ENCODE measurements at places on chromosomes 1 and 21.
A peak's percentile ranks its signal among the peaks of the same experiment; 100 is the strongest.

GRCh38 chr1:89808441-89809117 is 12.3 kb upstream of the LRRC8D start:
- no peak for DNase-seq

DNA sequence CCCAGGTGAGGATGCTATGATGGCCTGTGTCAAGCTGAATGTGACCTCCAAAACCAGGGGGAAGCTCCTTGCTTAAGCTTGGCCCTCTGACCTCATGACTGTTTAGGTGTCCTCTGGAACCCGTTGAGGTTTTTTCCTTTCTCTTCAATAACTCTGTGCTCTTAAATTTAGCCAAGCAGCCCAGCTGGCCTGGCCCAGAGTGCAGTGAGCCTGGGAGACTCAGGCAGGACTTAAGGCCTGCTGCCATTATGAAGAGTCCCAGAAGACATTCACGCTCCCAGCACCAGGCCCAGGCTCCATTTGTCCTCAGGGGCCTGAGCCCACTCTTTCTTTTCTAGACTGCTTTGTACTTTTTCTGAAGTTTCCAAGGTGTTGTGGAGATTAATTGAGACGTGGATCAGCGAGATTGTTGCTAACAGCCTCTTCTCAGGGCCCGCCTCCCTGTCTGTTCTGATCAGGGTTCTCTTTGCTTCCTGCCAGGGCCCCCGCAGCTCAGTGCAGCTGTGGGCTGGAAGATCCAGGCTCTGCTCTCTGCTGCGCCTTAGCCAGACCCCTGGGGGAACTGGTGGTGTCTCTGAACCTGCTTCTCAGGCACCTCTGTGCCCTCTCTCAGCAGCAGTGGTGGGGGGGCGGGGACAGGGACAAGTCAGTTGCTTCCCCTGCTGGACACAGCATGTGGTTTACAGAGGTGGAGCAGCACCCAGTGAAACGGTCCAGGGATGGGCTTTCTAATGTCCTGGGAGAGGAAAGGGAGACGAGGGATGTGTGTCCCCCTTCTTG is 124.2 kb downstream of the GRIK3 start:
- DNase-seq: peak; percentile 21

DNA sequence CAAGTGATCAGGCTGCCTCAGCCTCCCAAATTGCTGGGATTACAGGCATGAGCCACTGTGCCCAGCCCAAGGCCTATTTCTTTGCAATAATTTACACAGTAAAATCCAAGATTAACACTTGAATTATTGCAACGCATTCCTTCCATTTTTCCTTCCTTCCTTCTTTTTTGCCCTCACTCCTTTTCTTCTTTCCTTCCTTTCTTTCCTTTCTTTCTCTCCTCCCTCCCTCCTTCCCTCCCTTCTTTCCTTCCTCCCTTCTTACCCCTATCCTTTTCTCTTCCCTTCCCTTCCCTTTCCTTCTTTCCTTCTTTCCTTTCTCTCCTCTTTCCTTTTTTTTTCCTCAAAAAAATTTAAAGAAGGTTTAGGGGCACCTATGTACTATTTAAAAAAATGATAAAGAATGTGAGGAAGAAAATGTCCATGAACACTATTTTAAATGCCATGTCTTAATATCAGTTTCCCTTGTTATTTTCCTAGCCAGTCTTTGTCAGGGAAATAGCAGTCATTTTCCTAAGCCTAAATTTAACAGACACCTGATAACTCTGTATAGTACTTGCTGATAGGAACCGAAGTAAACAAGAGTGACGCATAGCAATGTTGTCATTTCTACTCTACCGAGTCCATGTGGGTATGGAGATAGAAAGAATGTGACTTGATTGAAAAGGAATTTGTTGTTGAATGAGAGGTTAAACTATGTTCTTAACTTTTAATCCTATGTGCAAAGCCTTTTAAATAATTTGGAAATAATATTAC is 79.8 kb upstream of the HMCN1 start:
- no peak for DNase-seq

GRCh38 chr1:94743862-94744261 is 76.3 kb upstream of the SLC44A3 start:
- DNase-seq: no peak

DNA sequence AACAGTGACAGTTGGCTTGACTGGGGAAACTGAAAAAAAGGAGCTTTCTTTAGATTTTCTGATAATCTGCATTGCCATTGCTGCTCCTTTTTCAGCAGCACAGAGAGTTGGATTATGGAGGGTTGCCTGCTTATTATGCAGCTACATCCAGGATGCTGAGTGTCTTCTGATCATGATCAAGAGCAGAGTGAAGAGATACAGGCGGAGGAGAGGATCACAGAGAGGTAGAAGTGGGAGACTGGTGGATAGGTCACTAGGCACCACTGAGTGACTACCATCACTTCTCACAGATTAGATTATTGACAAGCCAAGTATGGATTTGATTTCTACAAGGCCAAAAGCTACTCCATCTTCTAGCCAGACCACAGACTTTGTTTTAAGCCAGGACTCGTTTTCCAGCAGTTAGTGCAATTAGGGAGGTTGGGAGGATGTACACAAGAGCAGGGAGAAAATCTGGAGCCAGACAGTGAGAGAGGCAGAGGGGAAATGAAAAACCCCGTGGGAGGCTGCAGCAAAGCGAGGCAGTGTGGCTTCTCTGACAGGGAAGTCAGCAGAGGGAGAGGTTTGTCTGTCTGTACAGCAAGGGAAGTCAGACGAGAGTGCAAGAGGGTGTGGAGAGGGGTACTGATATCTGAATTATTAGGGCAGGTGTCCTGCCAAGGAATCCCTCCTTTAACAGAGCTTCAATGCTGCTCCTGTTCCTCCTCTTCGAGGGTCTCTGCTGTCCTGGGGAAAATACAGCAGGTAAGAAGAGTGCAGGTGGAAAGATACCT is at the start of gene CD1E:
Gene CD1E, plus strand, starts transcription at position 592 of the 773 bp plus-strand sequence. Its CDS starts 95 bp downstream, at position 687.
- DNase-seq: no peak

DNA sequence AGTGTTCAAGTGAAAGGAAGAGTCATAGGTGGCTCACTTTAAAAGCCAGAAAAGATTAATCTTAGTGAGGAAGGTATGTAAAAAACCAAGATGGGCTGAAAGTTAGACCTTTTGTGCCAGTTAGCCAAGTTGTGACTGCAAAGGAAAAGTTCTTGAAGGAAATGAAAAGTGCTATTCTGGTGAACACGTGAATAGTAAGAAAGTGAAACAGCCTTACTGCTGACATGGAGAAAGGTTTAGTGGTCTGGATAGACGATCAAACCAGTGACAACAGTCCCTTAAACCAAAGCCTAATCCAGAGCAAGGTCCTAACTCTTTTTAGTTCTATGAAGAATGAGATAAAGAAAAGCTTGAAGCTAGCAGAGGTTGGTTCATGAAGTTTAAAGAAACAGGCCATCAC is 106.4 kb downstream of the CTH start:
- no peak for DNase-seq

- DNase-seq: no peak
Measured at GRCh38 chr1:46393510-46393909, 607 bp upstream of the FAAH start.

- DNase-seq: no peak
Measured at GRCh38 chr1:172883844-172884243, 166.9 kb downstream of the TNFSF18 start.

DNA sequence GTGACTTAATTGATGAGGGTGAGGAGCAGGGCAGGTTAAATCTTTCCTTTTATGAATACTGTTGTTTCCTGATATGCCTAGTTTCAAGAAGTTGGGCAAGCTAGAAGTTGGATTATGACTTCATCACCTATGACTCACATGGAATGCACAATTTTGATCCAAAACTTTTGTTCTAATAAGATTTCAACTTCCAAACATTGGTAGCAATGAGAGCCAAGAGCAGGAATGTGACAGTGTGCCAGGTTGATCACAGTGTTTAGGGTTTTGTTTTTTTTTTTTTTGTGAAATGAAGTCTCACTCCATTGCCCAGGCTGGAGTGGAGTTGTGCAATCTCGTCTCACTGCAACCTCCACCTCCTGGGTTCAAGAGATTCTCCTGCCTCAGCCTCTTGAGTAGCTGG is 349.4 kb downstream of the DUSP10 start:
- no peak for DNase-seq

- no peak for DNase-seq
Measured at GRCh38 chr1:94298861-94299260, 61.5 kb upstream of the ARHGAP29 start.

DNA sequence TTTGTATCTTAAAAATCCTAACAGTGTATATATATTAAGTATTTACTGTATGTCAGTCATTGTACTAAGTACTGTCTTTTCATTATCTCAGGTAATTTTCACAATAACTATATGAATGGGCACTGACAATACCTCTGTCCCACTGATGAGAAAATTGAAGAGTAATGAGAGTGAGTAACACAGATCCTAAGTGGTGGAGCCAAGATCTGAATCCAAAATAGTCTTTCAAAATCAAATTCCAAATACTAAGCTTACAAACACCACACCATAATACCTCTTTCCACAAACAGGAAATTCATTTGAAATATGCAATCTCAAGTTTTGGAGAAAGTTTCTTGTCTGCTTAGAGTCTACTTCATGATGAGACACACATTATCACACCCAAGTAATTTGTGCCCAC is 105.9 kb upstream of the EDEM3 start:
- no peak for DNase-seq

DNA sequence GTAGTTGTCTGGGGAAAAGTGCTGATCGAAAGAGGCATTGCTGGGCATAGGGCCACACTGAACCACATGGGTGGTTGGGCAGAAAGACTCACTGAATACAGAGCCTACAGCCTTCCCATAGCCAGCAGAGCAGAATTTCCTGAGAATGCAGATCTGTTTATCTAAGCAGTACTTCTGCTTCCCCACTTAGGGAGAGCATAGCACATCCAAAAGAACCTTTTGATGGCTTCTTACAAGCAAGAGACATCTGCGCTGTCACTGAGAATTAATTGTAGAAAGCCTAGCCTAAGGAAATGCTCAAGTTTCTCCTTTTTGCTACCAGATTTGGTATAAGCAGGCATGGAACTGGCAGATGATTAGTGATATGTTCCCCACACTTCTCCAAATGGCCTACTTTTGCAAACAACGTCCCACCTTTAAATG is 13.0 kb upstream of the KLHDC8A start:
- DNase-seq: no peak

Data from caudate nucleus (tissue), 63 donors.